SW480 (cell line): ENCODE measurements at places on chromosomes 7 and 10.

DNA sequence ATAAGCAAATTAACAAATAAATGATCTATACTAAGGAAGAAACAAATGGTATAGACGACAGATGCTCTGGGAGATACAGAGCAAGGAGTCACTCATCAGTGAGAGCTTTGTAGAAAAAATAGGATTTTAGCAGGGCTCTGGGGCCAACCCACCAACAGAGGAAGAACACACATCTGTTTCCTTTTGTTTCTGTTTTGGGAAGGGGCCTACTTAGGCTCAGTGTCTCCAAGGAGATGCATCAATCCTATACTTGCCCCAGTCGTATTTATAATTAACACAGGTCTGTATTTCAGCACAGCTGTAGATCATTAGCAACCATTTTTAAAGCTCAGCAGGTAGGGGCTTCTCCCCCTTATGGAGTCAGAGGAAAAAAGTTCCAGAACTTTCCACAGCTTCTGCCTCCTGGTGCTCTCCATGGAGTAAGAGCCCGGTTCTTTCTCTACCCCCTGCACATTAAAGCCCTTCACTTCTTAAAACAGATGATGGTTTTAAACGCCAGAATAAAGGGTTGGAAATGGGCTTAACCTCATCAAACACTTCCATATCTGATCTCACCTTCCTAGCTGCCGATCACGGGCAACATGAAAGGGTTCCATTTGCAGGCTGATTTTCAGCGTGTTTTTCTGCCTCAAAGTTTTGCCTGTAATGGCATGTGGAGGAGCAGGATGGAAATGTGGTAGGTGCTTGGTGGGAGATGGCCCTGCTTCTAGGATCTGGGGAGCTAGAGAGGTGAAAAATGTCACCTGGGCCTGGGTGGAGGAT, 291.7 kb downstream of the TCF7L2 start:
- DNase-seq: no peak

GRCh38 chr7:84247591-84247990, 53.0 kb upstream of the SEMA3A start:
- peak; percentile 30 for DNase-seq

DNA sequence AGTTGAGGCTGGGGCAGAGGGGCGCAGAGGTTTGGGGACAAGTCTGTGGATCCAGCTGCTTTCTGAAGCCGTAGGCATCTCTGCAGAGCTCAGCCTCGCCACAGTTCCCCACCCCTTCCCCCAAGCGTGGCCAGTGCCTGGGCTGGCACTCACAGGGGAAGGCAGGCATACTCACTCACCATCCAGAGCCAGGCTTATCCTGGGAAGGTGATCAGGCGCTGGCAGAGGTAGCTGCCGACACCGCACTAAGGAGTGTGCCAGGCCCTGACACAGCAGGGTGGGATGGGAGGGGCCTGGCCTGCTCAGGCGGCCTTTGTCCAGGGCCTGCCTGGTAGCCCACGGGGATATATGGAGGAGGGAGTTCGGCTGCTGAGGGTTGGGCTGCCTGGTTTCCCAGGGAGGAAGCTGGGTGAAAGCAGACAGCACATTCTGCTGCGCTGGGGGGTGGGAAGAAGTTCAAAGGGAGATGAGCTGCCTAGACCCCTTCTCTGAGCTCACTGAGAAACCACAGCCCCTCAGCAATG, 15.9 kb downstream of the VSIR start:
- no peak for DNase-seq

DNA sequence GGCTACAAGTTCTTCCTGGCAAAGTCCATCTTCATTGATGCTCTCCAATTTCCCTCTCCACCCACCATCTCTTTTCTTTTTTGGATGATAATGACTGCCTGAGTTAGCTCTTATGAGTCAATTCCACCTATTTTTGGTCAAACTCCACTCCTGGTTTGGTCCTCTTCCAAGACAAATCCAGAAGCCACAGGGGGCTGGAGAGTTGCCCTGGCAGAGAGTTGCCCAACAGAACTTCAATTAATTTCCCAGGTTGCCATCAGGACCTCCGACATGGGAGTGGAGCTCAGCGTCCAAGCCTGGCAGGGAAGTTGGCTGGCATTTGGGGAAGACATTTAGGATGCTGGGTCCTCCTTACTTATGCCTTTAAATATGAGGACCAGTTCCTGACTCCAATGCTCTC, 29.2 kb upstream of the KCNMA1 start:
- DNase-seq: no peak

DNA sequence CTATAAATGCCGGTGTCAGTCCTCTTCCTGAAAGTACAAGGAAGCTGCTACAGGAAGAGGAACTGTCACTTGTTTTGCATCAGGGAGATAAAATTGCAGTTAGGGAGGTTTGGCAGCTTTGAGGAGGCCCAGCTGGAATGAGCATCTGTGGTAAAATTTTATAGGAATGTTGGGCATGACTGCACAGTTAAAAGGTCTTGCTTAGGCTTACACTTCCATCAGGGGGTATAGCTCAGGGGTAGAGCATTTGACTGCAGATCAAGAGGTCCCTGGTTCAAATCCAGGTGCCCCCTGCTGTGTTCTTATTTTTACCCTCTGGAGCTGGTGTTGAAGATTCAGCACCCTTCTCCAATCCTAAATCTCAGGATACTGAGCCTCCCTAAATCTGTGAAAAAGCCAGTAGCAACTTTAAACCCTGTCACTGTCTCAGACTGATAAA, 65.9 kb downstream of the ZNF467 start:
- DNase-seq: no peak

GRCh38 chr10:24153031-24153430, 55.9 kb upstream of the KIAA1217 start:
- DNase-seq: no peak

- DNase-seq: no peak
Measured at GRCh38 chr7:42095791-42096190, 141.2 kb downstream of the GLI3 start.

- no peak for DNase-seq
Measured at GRCh38 chr10:8817299-8817698, 762.8 kb downstream of the GATA3 start.

DNA sequence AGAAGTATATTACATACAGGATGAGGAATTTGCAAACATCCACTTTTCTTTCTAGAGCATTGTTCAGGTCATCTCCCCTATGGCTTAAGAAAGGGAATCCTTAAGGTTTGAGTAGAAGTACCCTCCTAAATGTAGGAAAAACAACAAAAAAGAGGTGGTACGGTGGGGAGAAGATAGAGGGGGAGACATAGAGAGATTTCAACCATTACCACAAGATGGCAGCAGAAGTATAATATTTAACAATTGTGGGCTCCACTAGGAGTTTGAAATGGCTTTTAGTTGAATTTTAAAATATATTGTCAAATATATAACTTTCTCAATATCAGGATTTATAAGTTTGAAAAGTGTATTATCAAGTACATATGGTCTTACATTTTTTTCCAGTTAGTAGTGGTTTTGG, 72.7 kb upstream of the PRKG1 start:
- DNase-seq: peak; percentile 11

DNA sequence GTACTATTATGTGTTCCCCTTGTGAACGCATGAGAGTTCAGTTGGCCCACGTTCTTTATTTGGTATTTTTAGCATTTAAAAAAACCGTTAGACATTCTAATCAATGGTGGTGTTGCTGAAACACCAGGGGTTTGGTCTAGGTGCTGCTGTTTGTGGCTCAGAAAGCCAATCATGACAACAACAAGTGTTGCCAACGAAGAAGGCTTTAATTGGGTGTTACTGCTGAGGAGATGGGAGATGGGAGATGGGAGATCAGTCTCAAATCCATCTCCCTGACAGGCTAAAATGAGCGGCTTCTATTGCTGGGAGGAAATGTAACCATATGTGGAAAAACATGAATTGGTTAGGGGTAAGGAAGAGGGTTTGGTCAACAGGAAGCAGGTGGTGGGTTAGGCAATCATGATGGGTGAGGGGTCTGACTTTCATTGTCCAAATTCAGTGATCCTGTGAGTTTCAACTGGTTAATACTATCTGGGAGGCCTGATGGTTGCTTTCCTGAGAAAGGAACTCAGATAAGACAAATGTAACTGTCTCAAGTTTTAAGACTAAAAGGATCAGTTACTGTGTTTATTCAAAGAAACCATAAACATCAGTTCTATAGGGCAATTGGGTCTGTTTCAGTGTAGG, 4.6 kb upstream of the ZNF425 start:
- no peak for DNase-seq

- DNase-seq: no peak
Measured at GRCh38 chr7:43396187-43396740, 186.6 kb upstream of the STK17A start.

DNA sequence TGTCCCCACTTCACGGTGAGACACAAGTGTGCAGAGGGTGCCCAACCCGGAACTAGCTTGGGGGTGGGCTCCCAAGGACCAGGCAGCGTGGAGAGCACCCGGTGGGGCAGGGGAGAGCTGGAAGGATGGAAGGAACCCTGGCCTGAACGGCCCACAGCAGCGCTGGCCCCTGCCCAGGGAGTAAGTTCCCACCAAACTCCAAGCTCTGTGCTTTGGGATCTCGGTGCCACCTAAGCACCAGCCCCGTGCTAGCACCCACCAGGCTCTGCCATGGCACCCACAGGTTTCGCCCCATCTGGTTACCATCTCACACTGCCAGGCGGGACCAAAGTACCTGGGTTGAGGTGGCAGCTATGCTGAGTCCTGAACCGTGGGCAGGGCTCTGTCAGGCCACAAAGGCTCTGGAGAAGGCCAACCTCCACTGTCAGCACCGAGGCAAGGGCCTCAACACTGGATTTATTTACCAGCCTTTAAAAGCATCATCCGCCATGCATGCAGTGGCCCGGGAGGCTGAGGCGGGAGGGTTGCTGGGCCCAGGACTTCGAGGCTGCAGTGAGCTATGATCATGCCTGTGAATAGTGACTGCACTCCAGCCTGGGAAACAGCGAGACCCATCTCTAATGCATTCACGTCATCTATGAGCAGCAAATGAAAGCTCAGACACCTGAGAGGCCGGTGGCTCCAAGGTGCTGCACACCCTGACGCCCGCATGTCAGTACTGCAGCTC, 16.0 kb downstream of the GPER1 start:
- no peak for DNase-seq

GRCh38 chr10:46091828-46092523, 45.9 kb upstream of the MSMB start:
- no peak for DNase-seq

DNA sequence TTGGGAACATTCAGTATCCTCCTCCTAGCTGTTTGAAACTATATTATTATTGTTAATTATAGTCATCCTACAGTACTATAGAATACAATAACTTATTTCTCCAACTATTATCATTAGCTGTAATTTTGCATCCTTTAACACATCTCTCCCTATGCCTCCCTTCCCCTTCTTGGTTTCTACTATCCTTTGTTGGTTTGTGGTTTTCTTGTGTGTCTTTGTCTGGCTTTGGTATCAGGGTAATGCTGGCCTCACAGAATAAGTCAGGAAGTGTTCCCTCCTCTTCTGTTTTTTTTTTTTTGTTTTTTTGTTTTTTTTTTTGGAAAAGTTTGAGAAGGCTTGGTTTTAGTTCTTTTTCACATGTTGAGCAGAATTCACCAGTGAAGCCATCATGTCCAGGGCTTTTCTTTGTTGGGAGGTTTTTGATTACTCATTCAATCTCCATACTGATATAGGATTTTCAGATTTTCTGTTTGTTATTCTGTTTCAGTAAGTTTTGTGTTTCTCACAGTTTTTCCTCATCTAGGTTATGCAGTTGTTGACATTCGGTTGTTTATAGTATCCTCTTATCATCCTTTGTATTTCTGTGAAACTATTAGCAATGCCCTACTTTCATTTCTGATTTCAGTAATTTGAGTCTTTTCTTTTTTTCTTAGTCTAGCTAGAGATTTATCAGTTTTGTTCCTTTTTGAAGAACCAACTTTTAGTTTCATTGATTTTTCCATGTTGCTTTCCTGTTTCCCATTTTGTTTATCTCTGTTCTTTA, 21.6 kb downstream of the C1GALT1 start:
- no peak for DNase-seq

DNA sequence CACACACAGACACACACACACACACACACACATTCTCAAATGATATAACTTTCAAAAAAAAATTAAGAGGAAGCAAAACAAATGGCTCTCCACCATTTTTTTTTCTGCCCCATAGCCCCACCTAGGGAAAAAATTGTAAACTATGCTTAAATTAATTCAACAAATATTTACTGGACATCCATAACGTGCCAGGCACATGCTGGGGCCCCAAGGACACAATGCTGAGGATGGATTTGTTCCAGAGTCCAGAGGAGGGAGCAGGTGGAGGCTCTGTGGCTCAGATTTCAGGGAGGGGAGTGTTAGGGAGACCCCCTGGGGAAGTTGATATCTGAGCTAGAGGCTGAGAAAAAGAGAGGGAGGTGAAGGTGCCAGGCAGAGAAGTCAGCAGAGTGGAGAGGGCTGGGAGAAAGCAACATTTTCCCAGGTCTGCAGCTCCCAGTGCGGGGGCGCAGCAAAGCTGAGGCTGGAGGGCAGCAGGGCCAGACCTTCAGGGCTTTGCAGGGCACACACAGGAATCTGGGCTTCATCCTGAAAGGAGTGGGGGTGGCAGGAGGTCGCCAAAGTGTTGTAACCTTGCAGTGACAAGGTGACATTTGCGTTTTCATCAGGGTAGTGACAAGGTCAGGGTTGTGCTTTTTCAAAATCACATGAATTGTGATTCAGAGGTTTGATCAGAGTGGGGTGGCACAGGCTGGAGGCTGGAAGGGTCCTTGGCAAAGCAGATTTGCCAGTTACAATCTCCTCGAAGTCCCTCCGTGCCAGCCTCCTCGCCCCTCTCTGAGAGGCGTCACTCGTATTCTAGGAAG, 261.6 kb downstream of the WDR11 start:
- no peak for DNase-seq

DNA sequence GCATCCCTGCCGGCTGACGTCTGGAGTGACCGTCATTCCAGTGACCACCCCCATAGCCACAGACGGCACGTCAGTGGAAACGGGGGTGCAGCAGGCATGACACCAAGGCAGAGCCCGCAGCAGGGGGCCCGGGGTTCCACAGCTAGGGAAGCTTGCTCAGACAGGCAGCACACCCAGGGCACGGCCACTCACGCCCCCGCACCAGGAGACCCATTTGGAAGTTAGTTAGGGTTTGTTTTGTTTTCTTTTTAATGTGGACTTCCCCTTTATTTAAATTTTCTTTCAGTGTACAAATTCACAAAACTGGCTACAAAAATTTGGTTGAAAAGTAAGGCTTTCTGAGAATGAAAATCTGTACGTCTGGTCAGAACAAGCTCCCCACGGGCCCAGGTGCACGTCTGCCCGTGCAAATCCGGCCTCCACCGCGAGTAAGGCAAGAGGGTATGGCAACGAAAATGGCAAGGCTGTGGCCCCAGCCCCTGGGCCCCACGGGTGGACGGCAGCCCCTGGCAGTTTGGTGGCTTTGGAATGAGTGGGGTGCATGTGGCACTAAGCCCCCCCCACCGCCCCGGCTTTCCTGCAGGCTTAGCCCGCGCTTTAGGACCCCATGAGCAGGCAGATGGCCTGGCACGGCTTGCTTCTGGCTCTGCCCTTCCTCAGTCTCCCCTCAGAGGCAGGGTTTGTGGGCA, 124.2 kb downstream of the FAM53B start:
- DNase-seq: no peak

- DNase-seq: no peak
Measured at GRCh38 chr7:91169830-91170191, 94.4 kb upstream of the FZD1 start.

- no peak for DNase-seq
Measured at GRCh38 chr10:115379064-115379463, 285.9 kb downstream of the ATRNL1 start.

- DNase-seq: no peak
Measured at GRCh38 chr7:105016709-105017656, 3.0 kb downstream of the KMT2E start.

- no peak for DNase-seq
Measured at GRCh38 chr7:132901241-132901640, 180.6 kb downstream of the CHCHD3 start.
